ENCODE measurements at places on chromosomes 5 and 9.

- peak; percentile 72 for DNase-seq
These were observed 1.0 kb upstream of the DAB2IP start for GRCh38 chr9:121650217-121651007.

GRCh38 chr9:91193087-91193657 is 168.5 kb downstream of the AUH start:
- DNase-seq: peak; percentile 43

DNA sequence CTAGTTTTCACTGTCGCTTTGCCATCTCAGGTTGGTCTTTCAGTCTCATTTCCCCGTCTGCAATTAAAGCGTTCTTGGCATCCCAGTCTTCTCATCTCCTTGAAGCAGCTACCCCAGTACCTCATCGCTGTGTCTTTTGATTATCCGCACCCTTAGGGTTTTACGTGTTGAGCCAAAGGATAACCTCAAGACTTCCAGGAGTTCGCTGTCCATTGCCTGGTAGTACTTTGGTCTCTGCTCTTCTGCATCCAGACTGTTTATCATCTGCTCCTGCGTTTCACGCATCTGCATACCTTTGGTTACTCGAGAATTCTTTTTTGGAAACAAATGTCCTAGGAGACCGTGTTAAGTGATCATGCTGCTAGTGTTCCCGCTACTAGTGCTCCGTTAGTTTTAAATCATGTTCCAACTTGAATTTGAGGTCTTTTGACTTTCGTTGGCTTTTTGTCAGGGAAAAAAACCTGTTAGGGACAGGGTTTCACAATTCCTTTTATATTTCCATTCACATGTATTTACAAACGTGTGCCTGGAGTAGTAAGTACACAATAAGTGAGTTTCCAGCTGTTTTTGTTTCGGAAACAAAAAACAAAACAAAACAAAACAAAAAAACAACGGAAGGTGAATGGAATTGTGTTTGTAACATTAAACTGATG is 888 bp downstream of the RABGAP1 start:
- DNase-seq: peak; percentile 26

GRCh38 chr5:169097374-169098326 is 203.3 kb downstream of the SLIT3 start:
- no peak for DNase-seq

DNA sequence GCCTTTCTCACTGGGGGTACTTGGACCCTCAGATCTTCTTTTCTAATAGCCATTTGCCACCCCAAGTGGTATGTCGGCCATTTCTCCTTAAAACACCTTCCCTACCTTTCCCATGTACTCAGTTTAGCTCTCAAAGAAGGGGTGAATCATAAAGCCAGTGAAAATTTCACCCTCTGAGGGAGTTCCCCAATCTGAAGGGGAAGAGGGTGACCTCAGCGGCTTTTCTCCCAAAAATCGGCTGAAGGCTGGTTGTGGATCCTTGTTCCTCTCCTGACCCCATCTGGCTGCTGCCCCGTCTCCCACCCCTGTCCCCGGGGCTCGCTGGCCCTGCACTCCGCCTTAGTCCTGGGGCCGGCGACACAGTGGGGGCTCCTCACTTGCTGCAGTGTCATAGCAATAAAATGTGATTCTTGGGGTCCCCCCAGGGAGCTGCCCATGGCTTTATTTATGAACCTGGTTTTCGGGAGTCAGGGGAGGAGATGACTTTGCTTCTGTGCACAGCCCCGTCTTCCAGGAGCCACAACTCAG is 17.3 kb upstream of the LTC4S start:
- DNase-seq: no peak

- no peak for DNase-seq
These were observed 789.7 kb upstream of the GRAMD2B start for GRCh38 chr5:125633523-125633922.

GRCh38 chr9:4927043-4927471 is 58.0 kb upstream of the JAK2 start:
- DNase-seq: no peak

DNA sequence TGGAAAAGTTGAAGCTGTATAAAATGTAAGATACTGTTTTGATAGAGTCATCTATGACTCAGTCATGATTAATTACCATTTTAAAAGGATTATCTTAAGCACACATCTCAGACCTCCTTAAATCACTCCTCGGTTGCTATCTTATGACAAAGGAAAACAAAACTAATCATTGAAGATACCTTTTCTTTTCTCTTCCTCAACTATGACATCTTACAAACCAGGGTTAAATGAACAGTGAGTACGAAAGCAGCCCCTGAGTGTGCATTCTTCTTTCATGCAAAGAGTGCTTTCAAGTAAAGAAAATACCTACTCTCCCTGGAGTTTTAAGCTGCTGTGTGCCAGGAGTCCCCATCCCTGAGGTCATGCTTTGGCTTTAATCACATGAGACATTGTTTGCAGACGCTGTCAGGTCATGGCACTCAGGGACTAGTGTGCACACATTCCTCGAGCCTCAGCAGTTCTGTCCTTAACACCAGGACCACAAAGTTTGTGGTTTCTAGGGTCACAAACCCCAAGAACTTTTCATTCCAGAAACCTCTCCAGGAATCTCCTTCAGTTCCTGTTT is 86.7 kb upstream of the ICE1 start:
- DNase-seq: no peak

DNA sequence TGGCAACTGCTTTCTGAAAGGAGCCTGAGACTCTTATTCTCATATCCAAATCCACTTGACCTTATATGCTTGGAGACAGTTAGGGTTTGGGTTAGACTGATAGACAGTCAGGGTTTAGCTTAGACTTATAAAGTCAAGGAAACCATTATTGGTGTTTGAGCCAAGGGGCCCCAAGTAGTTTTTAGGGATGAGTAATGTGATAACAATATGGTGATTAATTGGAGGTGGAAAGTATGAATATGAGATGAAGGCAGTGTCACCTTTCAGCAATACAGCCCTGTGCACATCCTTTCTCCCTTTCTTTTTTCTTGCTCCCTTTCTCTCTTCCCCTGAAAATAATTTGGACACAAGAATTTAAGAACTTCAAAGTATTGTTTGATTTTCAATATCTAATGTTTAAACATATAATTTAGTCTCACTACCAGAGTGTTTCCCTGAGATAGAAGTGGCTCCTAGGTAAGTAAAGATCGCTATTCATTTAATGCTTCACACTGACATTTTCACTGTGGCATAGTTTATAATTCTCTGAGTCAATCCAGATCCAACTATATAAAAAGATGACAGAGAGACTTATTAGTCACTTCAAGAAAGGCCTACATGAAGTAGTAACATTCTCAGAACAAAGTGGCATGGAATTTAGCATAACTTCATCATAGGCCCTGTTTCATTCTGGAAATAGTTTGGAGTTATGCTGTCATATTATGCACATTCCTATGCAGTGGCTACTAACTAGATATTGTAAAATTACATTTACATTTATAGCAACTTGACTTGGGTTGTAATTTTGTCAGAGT is 200.8 kb downstream of the CHSY3 start:
- no peak for DNase-seq

GRCh38 chr5:35369965-35370790 is 139.9 kb upstream of the PRLR start:
- peak; percentile 14 for DNase-seq

DNA sequence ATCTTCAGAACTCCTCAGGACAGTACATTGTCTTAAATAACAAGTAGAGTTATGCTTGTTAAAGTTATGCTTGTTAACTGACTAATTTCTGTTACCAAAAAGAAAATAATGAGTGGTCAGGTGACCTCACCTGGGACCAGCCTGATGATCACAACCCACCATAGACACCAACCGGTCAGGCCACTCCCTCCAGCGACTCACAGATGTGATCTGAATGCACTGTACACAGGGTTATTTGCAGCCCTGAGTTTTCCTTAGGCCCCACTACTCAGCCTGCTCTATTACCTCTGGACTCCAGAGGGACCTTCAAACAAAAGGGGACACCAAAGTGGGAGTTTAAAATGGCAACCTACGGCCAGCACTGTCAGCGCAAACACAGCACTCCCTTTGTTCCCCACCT is 55.3 kb downstream of the ARSB start:
- DNase-seq: no peak

GRCh38 chr5:111142932-111143331 is 50.8 kb downstream of the WDR36 start:
- DNase-seq: no peak

GRCh38 chr5:1882337-1883119 is at the start of gene IRX4:
IRX4 (minus strand) TSS chr5:1882925; CDS start chr5:1882647, 278 bp downstream.
- DNase-seq: no peak

DNA sequence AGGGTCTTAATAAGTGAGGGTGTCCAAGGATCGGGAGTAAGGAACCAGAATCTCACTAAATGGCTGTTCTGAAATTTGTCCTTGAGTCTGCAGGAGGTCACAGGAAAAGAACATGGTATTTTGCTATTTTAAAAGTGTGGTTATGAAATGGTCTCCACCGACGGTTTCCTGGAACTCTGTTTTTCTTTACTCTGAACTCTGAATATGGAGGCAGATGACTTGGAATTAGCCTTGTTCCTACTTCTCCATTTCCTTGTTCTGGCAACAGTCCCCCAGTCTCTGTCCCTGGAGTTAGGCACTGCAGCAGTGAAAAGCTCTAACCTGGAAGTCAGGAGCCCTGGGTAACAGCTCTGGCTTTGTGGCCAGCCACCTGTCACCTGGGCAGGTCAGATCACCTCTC is 46.6 kb upstream of the C5orf58 start:
- no peak for DNase-seq

- no peak for DNase-seq
These were observed 230.3 kb downstream of the AUH start for GRCh38 chr9:91131433-91131839.

DNA sequence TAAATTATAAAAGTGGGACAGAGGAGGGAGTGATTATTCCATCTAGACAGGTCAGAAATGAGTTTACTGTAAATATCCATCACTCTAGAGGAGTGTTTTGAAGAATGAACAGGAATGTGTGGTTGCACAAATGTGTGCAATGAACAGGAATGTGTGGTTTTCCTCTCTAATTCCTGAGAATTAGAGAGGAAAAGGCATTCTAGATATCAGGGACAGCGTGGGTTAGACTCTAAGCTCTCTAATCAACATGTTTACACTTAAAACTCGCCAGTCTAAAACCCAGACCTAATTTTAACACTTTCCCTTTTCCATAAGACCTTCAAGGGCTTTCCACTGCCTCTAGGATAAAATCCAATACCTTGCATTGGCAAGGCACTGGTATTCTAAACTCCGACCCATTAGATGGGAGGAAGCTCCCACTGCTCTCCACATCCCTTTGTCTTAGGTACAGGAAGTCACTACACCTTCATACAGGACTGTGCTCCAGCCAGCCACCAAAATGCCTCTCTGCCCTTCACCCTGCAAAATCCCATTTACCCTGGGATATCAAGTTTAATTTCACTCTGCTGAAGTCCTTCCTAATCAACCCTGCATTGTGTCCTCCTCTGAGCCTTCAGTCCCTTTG is 67.9 kb downstream of the NFIB start:
- no peak for DNase-seq

Data from cerebellar cortex (tissue), 1 donor.